K562 (cell line): ENCODE measurements at places on chromosomes 11 and 22.

DNA sequence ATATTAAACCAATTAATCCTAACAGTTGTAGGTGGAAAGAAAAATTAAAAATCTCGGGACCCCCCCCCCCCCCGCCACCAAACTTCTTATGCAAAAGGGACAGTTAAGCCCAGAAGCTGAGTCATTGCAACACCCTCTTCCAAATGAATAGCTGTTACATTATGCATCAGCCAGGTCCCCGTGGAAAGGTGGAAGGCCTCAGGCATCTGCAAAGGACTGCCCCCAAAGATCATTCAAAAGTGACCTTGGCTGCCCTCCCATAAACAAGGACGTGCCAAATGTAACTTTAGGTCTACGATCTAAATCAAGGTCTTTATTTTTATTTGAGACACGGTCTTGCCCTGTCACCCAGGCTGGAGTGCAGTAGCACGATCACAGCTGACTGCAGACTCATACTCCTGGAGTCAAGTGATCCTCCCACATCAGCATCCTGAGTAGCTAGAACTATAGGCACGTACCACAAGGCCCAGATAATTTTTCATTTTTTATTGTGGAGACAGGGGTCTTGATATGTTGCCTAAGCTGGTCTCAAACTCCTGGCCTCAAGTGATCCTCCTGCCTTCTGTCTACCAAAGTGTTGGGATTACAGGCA, 22.8 kb downstream of the SYN3 start:
- no peak for DNase-seq

GRCh38 chr11:94854770-94855633, 86.8 kb downstream of the AMOTL1 start:
- no peak for DNase-seq

- no peak for DNase-seq
These were observed 18.1 kb downstream of the ANO3 start for GRCh38 chr11:26350002-26350401.

DNA sequence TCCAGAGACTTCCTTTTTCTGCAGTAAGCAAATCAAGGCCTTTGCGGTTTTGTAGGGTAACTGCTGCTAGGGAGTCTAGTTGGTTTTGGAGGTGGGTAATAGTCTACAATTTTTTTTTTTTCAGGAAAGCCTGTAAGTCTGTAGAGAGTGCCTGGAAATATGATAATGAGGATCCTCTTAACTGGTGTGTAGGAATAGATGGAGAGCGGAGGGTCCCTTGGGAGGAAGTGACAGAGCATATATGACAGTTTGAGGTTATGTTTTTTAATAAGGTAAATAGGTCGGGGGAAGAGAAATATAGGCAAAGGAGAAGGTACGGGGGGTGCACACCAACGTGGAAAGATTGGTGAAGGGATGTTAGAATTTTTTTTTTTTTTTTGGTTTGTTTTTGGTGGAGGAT, 25.9 kb downstream of the ZNF195 start:
- no peak for DNase-seq

GRCh38 chr22:37008365-37008764, 10.9 kb downstream of the TST start:
- DNase-seq = no peak

- DNase-seq = no peak
These were observed 646.0 kb downstream of the TBC1D22A start for GRCh38 chr22:47408409-47408808.

- no peak for DNase-seq
These were observed 60.4 kb upstream of the PAX6 start for GRCh38 chr11:31871310-31872075.

DNA sequence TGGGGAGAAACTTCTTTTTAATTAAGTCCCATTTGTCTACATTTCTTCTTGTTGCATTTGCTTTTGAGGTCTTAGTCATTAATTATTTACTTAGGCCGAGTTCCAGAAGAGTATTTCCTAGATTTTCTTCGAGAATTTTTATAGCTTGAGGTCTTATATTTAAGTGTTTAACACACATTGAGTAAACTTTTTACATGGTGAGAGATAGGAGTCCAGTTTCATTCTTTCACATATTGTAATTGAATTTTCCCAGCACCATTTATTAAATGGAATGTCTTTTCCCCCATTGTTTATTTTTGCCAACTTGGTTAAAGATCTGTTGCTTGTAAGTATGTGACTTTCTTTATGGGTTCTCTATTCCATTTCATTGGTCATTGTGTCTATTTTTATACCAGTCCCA, 1344.0 kb upstream of the RAG2 start:
- DNase-seq = no peak

DNA sequence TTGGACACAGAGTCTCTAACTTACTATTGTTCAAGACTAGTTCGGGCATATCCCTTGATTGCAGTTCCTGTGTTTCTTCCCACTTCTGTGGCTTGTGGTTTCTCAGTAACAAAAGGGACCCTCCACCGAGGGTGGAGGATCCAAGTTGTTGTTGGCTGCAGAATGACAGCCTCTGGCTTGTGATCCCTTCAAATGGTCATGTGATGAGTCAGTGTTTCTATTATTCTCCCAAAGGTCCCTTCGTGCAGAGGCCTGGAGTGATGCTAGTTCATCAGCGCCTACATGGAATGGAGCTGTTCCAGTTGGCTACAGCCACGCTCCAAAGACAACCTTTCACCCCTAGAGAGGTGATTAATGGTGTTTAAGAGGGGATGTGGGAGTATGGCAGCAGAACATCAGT, 2.6 kb upstream of the VWCE start:
- DNase-seq = no peak

GRCh38 chr11:36840378-36840777, 242.3 kb upstream of the RAG2 start:
- DNase-seq = no peak

GRCh38 chr11:125275905-125276618, 111.5 kb downstream of the PKNOX2 start:
- DNase-seq = no peak
